ENCODE measurements at places on chromosomes 2 and 18.

GRCh38 chr2:232174662-232175061 is 203.9 kb upstream of the ALPP start:
- DNase-seq, result no peak

DNA sequence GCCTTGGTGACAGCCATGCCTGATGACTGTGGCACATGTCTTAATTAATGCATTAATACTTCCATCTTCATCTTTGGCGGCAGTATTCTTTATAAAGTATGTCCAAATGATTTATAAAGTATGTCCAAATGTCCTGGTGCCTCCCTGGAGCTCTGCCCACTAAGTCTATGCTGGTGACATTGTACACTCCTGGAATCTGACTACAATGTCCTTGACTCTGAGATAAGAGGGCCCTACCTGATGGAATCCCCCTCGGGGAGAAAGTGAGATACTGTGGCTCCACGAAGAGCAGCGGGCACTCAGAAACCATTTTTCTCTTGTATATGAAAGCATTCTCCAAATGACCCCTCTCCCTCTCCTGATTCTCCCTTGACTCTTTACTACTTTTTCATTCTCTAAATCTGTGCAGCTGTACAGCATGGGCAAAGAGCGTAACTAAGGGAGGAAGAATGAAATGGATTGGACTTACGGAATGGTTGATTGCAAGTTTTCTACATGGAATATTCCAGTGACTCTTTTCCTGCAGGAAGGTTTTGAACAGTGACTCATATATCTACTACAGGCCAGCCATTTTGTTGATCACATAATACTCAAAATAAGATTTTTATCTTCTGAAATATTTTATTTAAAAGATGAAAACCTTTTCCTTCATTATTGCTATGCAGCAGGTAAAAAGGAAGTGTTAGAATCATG is 17.3 kb downstream of the RAB12 start:
- DNase-seq, result no peak

DNA sequence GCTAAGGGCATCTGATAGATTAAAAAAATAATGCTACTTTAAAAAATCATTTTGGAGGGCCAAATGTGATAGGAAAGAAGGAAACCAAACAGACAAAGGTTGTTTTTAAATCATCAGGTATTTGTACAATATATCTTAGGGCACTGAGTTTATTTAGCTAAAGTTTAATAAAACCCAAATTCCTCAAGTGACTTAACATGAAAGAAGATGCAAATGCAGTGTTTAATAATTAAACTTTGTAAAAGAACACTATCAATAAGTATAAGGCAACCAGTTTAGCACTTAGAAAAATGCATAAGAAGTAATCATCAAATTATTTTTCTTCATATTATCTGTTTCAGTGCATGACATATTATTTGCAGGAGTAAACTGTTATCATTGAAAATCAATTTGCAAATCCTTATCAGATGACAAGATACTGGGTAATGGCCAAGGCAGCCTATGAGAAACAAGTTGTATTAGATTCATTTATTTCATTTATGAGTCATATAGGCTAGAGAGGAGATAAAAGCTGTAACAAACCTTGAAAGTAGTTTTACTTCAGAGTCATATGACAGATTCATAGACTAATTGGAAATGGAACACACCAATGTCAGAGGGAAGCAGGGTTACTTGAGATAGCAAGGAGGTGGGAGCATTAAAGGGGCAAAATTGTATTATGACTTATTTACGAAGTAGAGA is 165.5 kb downstream of the GCA start:
- DNase-seq, result no peak

- DNase-seq, result no peak
Observed at GRCh38 chr2:2981000-2981399, 396.6 kb downstream of the EIPR1 start.

GRCh38 chr2:219739066-219739465 is 111.6 kb downstream of the SLC4A3 start:
- DNase-seq, result no peak
